ENCODE measurements at places on chromosomes 12 and 14.

- no peak for DNase-seq
Observed at GRCh38 chr12:3129301-3130056, 52.3 kb downstream of the TSPAN9 start.

GRCh38 chr12:79124385-79124784 is 259.8 kb downstream of the SYT1 start:
- no peak for DNase-seq

DNA sequence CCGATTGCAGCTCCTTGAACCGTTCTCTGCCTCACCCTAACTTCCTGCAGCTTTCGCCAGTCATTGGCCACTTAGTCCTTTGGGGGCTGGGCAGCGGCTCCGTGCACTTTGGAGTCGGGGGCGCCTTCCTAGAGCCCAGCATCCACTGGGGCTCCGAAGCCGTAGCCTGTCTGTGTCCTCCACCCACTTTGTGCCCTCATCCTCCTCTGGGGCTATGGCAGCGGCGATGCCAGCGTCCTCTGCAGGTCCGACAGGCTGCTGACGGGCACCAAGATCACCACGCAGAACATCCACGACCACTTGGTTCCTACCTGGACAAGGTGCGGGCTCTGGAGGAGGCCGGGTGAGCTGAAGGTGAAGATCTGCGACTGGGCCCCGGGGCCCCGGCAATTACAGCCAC is 11.8 kb upstream of the A2M start:
- no peak for DNase-seq

GRCh38 chr12:55720071-55720564 is at the start of gene RDH5:
RDH5 (plus strand) TSS chr12:55720393; CDS start chr12:55721185, 792 bp downstream.
- no peak for DNase-seq

DNA sequence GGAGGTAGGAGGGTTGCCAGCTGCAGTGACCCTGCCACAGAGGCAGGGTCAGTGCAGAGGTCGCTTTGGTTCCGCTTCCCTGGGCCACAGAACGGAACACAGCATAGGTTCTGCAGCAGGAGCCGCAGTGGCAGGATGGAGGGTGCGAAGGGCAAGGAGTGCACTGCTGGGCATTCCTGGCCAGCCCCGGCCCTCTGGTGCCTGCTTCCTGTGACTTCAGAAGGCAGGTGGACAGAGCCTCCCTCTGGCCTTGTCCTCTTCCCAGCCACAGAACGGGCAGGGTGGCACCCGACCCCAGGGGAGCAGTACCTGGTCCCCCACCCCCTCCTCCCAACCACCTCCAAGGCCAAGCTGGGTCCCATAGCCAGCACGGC is 37.7 kb downstream of the SLC8B1 start:
- DNase-seq: no peak

DNA sequence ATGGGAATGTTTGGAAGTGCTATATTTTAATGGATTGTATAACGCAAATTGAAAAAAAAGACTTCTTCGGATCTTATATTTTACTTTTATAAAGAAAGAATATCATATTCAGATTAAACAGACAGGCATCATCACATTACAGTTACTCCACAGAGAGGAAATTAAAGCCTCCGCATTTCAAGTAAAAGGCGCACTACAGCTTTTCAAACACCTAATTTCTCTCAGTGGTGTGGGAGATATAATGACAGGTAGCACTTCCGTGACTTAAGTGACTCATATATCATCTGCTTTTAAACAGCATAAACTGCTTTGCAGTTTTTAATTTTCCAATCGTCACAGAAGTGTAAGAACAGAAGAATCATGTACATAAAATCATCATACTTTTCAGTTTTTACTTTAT is 751.4 kb downstream of the FSCB start:
- no peak for DNase-seq

- no peak for DNase-seq
Observed at GRCh38 chr12:100189636-100190394, 10.8 kb upstream of the ACTR6 start.

DNA sequence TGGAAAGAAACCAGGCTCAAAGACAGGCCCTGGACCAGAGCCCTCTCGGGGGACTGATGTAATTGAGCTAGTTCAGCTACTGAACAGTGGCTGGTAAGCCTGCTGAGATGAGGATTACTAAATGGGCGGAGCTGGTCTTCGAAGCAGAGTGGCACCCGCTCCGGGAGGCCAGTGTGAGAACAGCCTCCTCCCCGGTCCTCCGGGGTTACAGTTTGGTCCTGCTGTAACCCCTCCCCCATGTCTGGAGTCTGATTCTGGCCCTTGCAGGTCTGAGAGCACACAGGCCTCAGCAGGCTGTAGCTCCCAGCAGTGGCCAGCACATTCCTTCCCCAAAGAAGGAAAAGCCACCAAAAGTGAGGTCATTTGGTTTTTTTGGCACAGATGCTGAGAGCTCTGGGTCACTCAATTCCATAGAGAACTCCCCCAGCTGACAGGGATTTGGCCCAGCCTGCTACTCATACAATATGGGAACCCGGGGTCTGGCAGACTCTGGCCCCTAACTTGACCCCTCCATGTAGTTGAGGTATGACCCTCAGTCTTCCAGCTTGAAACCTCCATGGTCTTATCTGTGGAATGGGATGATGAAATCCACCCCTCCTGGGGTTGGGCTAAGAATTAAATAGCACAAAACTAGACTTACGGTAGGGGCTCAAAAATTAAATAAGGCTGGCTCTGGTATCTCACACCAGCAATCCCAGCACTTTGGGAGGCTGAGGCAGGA is 39.0 kb downstream of the ACTN1 start:
- no peak for DNase-seq

DNA sequence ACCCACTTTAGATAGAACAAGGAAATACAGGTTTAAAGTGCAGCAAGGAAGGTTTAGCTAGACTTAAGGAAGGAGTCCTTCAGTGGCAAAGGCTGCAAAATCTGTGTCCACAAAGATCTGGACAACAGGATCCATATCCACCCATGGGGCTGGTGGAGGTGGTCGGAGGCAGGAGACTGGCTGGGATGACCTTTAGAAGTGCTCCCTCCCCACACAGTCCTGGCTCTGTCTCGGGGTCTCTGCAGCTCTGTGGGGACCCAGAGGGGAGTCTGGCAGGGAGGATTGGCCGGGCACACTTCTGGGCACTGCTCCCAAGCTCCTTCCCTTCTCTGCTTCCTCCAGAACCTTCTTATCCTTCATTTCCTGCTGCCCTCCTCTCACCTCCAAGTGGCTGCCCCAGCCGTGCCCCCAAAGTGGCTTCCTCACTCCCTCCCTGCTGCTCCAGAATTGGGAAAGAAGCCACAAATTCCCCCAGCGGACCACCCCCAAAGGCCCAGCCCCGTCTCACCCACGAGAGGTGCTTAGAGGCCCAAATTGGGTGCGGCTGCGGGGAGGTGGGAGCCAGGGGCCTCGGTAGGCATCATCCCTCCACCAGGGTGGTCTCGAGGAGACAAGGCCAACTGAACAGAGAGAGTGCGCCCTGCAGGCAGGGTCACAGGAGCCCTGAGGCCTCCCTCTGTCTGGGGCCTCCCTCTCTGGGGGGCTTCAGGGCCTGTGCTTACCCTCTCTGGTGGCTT is 21.9 kb upstream of the PGF start:
- no peak for DNase-seq

- DNase-seq: peak; percentile 26
Observed at GRCh38 chr14:55336162-55336561, 64.9 kb downstream of the FBXO34 start.

- no peak for DNase-seq
Observed at GRCh38 chr12:46224386-46224785, 44.5 kb downstream of the SLC38A1 start.

DNA sequence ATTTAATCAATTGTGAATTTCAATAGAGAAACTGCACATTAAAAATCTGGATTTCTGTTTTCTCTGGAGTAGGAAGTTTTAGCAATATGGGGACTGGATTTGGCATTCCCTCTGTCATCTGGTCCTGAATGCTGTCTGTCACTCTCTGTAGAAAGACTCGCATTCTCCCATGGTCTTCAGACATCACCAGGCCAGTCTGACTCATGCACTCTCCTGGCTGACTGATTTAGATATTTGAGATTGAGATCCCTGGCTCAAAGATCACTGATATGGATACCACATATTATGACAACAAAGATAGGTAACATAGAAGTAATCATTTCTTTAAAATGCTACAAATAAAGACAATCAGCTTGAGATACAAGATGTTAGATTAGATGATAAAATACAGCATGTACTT is 524.5 kb downstream of the GALC start:
- no peak for DNase-seq

DNA sequence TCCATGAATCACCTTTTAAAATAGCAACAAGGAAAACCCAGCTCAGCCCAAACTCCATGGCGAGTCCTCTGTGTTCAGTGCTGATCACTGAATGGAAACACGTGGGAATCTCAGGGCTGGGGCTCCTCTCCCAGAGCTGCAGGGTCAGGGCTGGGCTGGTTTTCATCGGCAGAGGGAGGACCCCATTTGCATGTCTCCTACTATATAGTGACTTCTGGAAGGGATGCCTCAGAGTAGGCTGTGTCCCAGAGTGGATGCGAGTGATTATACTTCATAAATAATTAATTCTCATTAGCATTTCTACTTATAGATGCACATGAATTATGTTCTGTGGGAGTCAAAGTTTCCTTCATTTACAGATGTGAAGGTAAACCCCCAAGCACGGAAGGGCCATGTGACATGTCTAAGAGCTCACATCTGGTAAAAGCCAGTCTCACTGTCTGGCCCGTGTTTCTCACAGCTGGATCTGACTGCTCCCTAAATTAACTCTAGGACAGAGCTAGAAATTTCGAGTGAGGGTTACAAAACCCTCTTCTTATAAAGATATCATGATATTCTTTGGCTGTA is 685.0 kb downstream of the TMEM121 start:
- no peak for DNase-seq

DNA sequence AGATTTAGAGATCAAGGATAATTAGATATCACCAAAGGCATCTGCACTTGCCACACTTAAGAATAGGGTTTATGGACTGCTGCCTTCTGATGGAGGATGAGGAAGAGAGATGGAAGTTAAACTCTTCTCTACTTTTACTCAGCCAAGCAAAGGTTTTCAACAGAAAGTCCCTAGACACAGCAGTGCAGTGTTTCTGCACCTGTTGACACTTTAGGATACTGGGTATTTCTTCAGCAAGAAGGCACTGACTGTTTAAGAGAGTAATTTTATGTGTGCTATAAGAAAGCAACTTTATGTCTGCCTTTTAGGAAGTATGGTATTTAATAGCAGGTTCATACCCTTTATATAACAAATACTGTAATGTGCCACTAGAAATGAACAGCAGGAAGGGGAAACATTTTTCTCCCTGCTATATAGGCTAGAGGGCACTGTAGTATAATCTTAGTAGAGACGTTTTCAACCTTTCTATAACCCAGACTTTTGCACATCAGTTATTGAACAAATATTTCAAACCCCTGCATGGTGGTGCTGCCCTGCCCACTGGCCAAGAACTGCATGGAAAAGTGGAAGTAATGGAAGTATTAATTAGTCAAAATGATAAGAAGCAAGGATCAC is 225.0 kb upstream of the GRIP1 start:
- DNase-seq: no peak

DNA sequence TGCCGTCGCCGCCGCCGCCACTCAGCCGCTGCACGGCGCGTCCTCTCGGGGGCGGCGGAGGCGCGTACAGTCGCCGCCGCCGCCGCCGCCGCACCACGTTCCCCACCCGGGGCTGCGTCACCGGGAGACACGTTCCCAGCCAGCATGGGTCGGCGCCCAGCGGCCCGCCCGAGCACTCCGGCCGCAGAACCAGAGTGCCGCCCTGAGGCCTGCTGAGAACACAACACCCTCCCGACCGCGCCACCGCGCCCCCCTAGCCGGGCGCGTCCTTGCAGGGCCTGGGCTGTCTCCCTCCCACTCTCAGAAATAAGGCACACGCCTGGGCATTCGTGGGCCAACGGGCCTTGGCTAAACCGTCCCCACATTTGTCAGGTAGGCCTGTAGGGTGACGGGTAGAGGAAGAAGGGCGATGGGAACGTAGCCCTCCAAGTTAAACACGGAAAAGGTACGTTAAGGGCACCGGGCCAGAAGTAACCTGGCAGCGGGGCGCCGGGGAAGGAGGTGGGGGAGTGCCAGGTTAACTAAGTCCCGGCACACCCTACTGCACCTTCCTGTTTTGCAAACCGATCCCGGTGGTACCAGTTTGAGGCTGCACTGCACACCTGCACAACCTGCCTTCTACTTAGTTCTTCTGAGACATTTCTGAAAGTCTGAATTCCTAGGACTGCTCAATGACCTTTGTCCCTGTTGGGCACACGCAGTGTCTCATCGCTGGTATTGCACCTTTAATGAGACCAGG is at the start of gene MAP4K5:
Gene MAP4K5 (minus strand): TSS at position 68 of the 739 bp plus-strand sequence. CDS start 520 bp downstream, outside the sequence.
- peak; percentile 90 for DNase-seq

DNA sequence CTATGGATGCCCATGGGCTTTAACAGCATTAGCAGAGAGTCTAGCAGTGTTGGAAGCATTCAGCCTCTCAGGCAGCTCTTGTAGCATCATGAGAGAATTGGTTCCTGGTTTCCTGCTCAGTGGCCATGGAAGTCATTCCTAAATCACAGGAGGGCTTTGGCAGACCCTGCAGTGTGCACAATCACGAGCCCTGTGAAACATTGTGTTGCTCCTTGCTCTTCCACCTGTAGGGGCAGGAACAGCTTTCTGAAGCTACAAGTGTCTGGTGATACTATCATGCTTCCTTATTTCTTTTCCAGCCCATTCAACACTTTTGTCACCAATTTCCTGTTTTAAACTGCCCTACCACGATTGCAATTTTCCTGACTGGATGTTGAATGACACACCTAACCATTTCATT is 402.2 kb upstream of the USP15 start:
- DNase-seq: no peak

- DNase-seq: no peak
Observed at GRCh38 chr14:95885278-95885677, 8.6 kb downstream of the TUNAR start.

DNA sequence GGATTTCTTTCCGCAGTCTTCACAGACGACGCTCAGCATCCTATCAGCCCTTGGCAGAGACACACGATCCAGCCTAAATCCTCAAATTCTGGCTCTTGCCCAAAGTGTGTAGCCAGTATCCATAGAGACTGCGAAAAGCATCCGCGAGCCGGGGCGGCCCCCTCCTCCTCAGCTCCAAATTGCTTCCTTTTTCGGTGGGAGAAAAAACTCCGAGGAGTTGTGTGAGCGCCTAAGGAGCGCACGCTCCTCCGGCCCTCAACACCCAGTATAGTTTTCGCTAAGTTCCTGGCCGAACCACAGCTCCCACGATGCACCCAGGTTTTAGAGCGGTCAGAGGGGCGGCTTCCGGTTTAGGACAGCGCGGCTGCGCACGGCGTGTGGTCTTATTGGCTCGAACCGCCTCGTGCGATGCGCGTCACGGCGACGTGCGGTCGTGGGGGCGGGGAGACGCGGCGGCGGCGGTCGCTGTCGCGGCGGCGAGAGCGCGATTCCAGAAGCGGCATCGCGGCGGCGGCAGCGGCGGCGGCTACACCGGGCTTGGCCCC is at the start of gene ADIPOR2:
Gene ADIPOR2 (plus strand): TSS at position 493 of the 545 bp plus-strand sequence. CDS start 63,274 bp downstream, outside the sequence.
- DNase-seq: peak; percentile 95

- no peak for DNase-seq
Observed at GRCh38 chr12:94297876-94298505, 149.6 kb downstream of the PLXNC1 start.

- DNase-seq: no peak
Observed at GRCh38 chr12:78562368-78563205, 302.0 kb upstream of the SYT1 start.

- no peak for DNase-seq
Observed at GRCh38 chr14:60508363-60508706, 611 bp upstream of the SIX6 start.

Measured in activated naive CD4-positive, alpha-beta T cell treated with Interleukin-2 at 50 U/mL for 16 hours (primary cell).